ELR (cell line): ENCODE measurements at places on chromosomes 2 and 18.

DNA sequence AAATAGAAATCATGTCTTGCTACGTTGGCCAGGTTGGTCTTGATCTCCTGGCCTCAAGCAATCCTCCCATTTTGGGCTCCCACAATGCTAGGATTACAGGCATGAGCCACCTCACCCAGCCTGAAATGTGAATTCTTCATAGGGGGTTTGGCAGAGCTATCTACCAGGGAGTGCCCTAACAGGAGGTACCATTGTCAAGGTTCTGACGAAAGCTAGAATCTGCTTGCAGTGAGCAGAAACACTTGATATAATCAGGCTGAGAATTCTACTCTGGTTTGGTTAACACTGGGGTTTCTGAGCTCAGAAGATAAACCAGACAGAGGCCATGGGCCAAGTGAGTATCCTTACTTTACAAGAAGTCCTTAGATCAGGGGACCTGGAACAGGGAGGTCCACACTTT is 7.2 kb upstream of the LAMA3 start:
- no peak for DNase-seq

DNA sequence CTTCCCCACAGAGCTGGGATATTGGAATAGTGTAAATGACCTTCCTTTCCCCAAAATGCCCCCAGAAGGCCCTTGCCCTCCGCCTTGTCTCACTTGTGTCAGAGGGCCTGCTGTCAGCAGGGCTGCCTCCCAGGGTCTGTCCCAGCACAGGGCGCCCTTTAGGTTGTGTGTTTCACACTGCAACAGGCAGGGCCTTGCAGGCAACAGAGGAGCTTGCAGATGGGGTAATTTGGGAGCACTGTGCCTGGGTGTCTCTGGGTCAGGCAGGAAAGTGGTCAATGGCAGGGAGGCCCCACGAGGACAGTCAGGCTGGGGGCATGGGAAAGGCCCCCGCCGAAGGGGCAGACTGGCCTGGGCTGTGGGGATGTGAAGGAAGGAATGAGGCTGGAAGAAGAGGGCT is 130.7 kb downstream of the ASB1 start:
- no peak for DNase-seq

GRCh38 chr2:124347209-124347608 is 322.1 kb downstream of the CNTNAP5 start:
- DNase-seq: no peak

GRCh38 chr2:228282376-228282775 is 100.9 kb upstream of the SPHKAP start:
- no peak for DNase-seq

GRCh38 chr18:67864677-67865340 is 348.3 kb upstream of the DSEL start:
- DNase-seq: peak; percentile 56

- no peak for DNase-seq
Observed at GRCh38 chr18:74683573-74683972, 85.9 kb downstream of the ZNF407 start.

DNA sequence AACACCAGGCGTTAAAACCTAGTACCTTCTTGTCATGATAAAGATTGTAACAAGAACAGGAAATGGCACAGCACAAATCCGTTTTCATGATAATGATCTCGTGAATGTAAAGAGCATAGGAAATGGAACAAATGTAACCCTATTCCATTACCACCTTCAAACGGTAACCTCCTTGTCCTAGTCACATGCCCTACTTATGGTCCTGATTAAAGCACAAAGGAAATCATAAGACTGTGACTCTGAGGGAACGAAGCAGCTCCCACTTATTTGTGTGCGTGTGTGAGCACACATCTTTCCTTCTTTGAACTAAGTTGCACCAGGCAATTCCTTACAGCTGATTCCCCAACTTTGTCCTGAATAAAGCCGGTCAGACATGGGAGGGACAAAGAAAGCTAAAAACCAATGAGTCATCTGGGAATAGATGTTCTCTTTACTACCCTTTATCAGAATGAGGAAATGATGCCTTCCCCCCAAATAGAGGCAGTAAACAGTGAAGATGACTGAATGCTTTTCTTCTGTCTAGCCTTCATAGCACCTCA is 192.6 kb downstream of the IKZF2 start:
- peak; percentile 41 for DNase-seq

- peak; percentile 20 for DNase-seq
Observed at GRCh38 chr2:202007015-202007982, 26.4 kb upstream of the FZD7 start.

GRCh38 chr2:189613650-189614420 is 33.2 kb upstream of the SLC40A1 start:
- peak; percentile 64 for DNase-seq

DNA sequence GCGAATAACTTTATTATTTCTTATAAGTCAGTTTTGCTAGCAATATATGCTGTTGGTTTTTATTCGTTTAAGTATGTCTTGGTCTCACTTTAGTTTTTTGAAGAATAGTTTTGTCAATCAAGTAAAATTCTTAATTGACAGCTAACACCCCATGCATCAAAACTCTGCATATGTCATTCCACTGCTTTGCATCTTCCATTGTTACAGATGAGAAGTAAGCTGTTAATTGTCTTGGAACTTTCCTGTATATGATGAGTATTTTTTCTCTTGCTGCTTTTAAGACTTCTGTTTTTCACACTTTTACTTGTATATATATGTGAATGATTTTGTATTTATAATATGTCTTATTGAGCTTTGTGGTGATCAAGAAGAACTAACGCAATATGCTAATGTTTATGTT is 1048.4 kb downstream of the CNTNAP5 start:
- no peak for DNase-seq
